ENCODE measurements at places on chromosomes 16 and 17. TPM values are rescaled to one million over a fixed set of nuclear protein-coding genes. Genes with fewer than 3 reads are reported as not detected.

Gene TPPP3
- 36.2 TPM for polyA plus RNA-seq

Gene ALOXE3
- polyA plus RNA-seq: 0.13 TPM

Gene SLC13A2
- not detected for polyA plus RNA-seq

Gene SCGB1C2
- polyA plus RNA-seq: not detected

Gene GSPT1
- 41.5 TPM for polyA plus RNA-seq

Gene RUNDC3A
- polyA plus RNA-seq: 11.0 TPM

Gene LGALS9C
- not detected for polyA plus RNA-seq

Gene RASL10B
- polyA plus RNA-seq: 4.3 TPM

All from SK-N-SH (cell line).